RWPE2 (cell line): ENCODE measurements at places on chromosomes 5 and 9.

- no peak for DNase-seq
- no peaks in the 10 kb centered on the region for H3K4me1 ChIP-seq
These were observed 32.8 kb downstream of the ASS1 start for GRCh38 chr9:130477564-130477963.

GRCh38 chr9:114314881-114315722, 7.8 kb upstream of the ORM1 start:
- no peak overlapping the region for H3K4me3 ChIP-seq
- no peaks in the 10 kb centered on the region for H3K36me3 ChIP-seq
- peak; percentile 27 for DNase-seq
- H3K4me1 ChIP-seq, result peaks cover 3% of the 10 kb centered on the region

DNA sequence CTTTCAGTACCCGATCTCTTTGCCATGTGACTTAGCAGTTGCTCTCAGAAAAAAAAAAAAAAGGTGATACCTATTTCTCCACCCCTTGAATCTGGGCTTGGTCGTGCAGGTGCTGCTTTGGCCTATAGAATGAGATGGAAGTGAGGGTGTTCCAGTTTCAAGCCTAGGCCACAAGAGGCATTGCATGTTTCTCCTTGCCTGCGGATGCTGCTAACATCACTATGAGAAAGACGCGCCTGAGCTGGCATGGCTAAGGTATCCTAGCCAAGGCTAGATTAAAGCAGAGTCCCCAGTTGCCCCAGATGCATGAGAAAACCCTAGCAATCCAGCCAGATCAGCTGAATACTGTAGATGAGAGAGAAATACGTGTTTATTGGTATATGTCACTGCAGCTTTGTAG, 14.7 kb upstream of the CSF1R start:
- no peaks in the 10 kb centered on the region for H3K36me3 ChIP-seq
- no peaks in the 10 kb centered on the region for H3K4me1 ChIP-seq
- peaks cover 14% of the 10 kb centered on the region for H3K27me3 ChIP-seq
- H3K27ac ChIP-seq, result no peak overlapping the region
- DNase-seq, result no peak
- no peak overlapping the region for H3K4me3 ChIP-seq

- no peak overlapping the region for H3K4me3 ChIP-seq
- no peak for DNase-seq
- no peaks in the 10 kb centered on the region for H3K36me3 ChIP-seq
These were observed 126.5 kb upstream of the PAPPA start for GRCh38 chr9:116027096-116027495.

DNA sequence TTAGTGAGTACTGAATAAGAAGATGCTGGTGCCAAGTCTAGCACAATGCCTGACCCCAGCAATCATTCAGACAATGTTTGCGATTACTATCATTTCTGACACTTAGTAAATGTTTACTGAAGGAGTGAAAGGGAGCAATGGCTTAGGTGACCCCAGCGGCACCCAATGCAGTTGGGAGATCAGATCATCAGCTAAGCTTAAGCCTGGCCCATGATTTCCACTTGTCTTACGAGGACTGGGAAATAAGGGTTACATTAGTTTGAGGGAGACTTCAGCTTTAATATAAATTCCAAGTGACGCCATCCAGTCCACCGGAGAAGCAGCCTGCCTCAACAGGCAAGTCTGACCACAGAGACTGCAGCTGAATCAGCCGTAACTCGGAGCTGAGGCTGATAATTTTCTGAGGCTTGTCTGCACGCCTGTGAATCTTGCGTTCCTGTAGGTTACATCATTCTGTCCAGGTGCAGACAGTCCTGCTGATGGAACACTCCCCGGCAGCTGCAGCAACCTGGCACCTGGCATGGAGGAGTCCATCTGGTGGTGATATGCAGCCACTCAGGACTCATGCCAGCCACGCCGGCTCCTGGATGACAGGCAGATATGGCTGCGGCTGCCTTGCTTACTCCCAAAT, 34.9 kb upstream of the FGF1 start:
- peaks cover 36% of the 10 kb centered on the region for H3K4me1 ChIP-seq
- H3K27me3 ChIP-seq, result no peaks in the 10 kb centered on the region
- H3K36me3 ChIP-seq, result no peaks in the 10 kb centered on the region
- no peak overlapping the region for H3K4me3 ChIP-seq
- H3K27ac ChIP-seq, result peak overlapping the region; percentile 92
- peak; percentile 99 for DNase-seq

- H3K4me3 ChIP-seq, result no peak overlapping the region
These were observed 87.2 kb downstream of the LMNB1 start for GRCh38 chr5:126864042-126864688.

DNA sequence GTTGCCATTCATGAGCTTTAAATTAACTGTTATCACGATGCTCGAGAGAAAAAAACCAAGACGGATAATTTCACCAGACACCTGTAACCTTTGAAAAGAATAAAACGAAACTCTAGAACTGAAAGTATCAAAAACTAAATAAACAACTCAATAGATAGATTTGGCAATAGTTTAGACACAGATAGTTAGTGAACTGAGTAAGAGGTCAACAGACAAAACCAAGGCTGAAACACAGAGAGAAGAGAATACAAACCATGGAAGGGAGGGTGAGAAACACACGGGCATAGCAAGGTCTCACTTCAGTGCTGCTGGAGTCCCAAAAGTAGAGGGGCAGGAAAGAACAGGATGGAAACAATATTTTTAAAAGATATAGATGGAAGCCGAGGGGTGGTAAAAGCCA, 3.3 kb upstream of the OR2V1 start:
- no peaks in the 10 kb centered on the region for H3K36me3 ChIP-seq
- no peak for DNase-seq
- H3K4me1 ChIP-seq, result peaks cover 12% of the 10 kb centered on the region
- H3K4me3 ChIP-seq, result no peak overlapping the region
- H3K27me3 ChIP-seq, result no peaks in the 10 kb centered on the region

DNA sequence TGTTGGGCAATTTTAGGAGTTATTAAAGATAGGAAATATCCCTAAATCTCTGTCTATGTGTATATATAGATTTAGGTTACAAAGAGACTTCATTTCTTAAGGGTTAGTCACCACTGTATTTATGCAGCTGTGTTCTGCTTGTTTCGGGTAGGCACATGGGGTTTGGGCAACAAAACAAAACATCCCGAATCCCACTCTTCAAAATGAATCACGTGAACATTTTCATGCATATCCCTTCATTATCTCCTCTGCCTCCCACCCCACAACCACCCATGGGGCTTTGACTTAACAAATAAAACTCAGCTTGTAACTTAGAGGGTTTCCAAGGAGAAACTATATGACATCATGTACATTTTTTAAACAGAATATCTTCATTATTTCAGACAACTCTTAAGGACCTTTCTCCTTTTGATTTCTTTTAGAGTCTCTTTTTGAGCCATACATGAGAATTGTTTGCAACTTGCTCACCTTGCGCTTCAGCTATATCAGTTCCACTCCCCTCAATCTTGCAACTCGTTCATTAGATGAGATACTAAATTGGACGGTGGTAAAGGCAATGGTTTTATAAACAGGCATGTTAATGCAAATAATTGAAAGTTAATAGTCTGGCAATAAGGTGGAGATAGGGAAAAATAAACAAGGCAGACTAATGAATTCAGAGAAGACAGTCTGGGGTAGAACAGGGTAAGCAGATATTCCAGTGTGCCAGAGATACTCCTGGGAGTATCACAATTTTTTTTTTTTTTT, 136.7 kb downstream of the CD180 start:
- peaks cover 42% of the 10 kb centered on the region for H3K4me1 ChIP-seq
- no peaks in the 10 kb centered on the region for H3K27me3 ChIP-seq
- peak overlapping the region; percentile 55 for H3K27ac ChIP-seq
- H3K36me3 ChIP-seq, result peaks cover 3% of the 10 kb centered on the region; the same call in 1 of the 2 replicates

GRCh38 chr9:127557466-127557869, 54.6 kb upstream of the STXBP1 start:
- peaks cover 70% of the 10 kb centered on the region for H3K36me3 ChIP-seq
- DNase-seq, result peak; percentile 69
- H3K4me3 ChIP-seq, result no peak overlapping the region
- H3K4me1 ChIP-seq, result peaks cover 71% of the 10 kb centered on the region

- peaks cover 7% of the 10 kb centered on the region for H3K27me3 ChIP-seq
- H3K4me3 ChIP-seq, result no peak overlapping the region
- H3K27ac ChIP-seq, result no peak overlapping the region
- no peaks in the 10 kb centered on the region for H3K4me1 ChIP-seq
These were observed 188.6 kb upstream of the ISL1 start for GRCh38 chr5:51194671-51195070.

GRCh38 chr9:133788045-133788818, 50.1 kb upstream of the SARDH start:
- peaks cover 66% of the 10 kb centered on the region for H3K36me3 ChIP-seq
- no peaks in the 10 kb centered on the region for H3K4me1 ChIP-seq
- H3K27ac ChIP-seq, result no peak overlapping the region
- H3K4me3 ChIP-seq, result no peak overlapping the region

- H3K27ac ChIP-seq, result no peak overlapping the region
- H3K36me3 ChIP-seq, result no peaks in the 10 kb centered on the region
- H3K27me3 ChIP-seq, result no peaks in the 10 kb centered on the region
These were observed 408.5 kb downstream of the TMEM38B start for GRCh38 chr9:106102821-106103220.

DNA sequence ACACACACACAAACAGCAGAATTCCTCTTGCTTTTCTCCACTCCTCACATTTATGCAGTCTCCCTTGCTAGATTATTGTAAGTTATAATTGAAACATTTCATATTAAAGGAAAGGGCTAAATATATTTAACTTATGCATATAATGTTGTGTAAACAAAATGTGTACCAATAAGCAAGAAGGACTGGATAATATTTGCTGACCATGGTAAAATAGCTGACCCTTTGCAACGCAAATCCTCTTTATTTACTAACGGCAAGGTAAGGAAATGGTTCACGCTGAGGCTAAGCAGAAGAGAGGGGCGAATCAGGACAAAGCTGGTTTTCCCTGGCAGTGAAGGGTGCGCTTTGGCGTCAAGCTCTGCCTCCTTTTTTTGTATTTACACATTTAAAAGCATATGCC, 154.2 kb upstream of the IRX4 start:
- no peaks in the 10 kb centered on the region for H3K36me3 ChIP-seq
- no peak overlapping the region for H3K4me3 ChIP-seq
- peaks cover 5% of the 10 kb centered on the region for H3K27me3 ChIP-seq
- H3K27ac ChIP-seq, result no peak overlapping the region
- H3K4me1 ChIP-seq, result peaks cover 4% of the 10 kb centered on the region

DNA sequence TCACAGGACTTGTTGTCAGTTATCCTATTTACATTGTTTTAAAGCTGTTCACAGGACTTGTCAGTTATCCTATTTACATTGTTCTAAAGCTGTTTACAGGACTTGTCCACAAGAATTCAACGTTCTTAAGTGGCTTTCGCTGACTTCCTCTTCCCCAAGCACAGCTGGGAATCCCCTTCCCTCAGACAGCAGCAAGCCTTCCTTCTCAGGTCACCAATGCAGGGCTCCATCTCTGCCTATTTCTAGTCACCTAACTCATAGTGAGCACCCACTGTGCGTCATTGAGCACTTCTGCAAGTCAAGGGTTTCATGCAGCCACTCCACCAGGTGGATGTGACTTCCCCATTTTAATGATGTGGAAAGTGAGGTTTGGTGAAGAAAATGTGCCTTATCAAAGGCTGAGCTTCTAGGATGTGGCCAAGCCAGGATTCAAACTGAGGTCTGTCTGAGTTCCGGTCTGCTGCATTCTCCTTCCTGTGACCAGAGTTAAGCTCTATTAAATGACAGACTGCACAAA, 109.8 kb upstream of the ZNF462 start:
- H3K4me1 ChIP-seq, result no peaks in the 10 kb centered on the region
- DNase-seq, result no peak
- no peak overlapping the region for H3K4me3 ChIP-seq

GRCh38 chr9:104177003-104177611, 83.0 kb downstream of the SMC2 start:
- no peak for DNase-seq
- no peak overlapping the region for H3K27ac ChIP-seq
- H3K27me3 ChIP-seq, result no peaks in the 10 kb centered on the region
- no peaks in the 10 kb centered on the region for H3K4me1 ChIP-seq

GRCh38 chr5:174355208-174355612, 309.7 kb downstream of the NSG2 start:
- no peaks in the 10 kb centered on the region for H3K36me3 ChIP-seq
- H3K27ac ChIP-seq, result peak overlapping the region; percentile 54
- H3K4me1 ChIP-seq, result peaks cover 12% of the 10 kb centered on the region
- H3K4me3 ChIP-seq, result no peak overlapping the region

- H3K4me1 ChIP-seq, result peaks cover 2% of the 10 kb centered on the region
- H3K4me3 ChIP-seq, result no peak overlapping the region
- no peak overlapping the region for H3K27ac ChIP-seq
- H3K27me3 ChIP-seq, result no peaks in the 10 kb centered on the region
- no peak for DNase-seq
These were observed 4.4 kb downstream of the S1PR3 start for GRCh38 chr9:88995627-88996026.
